ENCODE measurements at places on chromosomes 6 and 20. TPM values are rescaled to one million over a fixed set of nuclear protein-coding genes. Genes with fewer than 3 reads are reported as not detected.
A peak's percentile ranks its signal among the peaks of the same experiment; 100 is the strongest.

GRCh38 chr6:49606721-49607390 is 29.8 kb downstream of the RHAG start:
- no peaks in the 10 kb centered on the region for H3K36me3 ChIP-seq
- H3K4me1 ChIP-seq, result peaks cover 3% of the 10 kb centered on the region
- H3K4me3 ChIP-seq, result no peak overlapping the region
- DNase-seq, result peak; percentile 46
- no peaks in the 10 kb centered on the region for H3K27me3 ChIP-seq

DNA sequence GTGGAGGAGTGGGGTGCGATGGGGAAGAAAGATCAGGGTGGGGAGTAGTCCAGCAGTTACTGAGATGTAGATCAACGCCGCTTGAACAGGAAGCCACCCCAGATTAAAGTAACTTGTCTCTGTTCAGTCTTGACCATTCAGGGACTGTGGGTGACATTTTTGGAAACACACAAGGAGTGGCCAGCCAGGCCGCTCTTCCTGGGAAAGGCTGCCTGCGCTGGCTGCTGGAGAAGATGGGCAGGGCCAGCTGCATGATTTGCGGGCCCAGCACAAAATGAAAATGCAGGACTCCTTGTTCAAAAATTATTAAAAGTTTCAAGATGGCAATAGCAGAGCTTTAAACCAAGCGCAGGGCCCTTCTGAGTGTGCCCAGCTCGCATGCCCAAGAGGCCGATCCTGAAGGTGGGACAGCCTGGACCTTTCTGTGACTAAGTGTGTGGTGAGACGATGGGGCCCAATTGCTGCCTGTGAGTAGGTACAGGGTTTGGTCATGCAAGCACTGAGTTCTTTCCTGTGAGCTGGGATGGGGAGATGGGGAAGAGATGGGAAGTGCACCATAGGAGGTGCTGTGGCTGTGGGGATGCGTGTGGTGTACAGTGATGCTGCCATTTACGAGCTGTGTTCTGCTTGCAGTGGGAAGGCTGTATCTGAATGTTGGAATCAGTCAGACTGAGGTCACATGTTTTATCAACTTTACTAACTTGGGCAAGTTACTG is 51.3 kb downstream of the DAAM2 start:
- H3K4me3 ChIP-seq, result no peak overlapping the region
- H3K4me1 ChIP-seq, result no peaks in the 10 kb centered on the region
- no peaks in the 10 kb centered on the region for H3K36me3 ChIP-seq
- no peak overlapping the region for H3K27ac ChIP-seq
- DNase-seq, result no peak

DNA sequence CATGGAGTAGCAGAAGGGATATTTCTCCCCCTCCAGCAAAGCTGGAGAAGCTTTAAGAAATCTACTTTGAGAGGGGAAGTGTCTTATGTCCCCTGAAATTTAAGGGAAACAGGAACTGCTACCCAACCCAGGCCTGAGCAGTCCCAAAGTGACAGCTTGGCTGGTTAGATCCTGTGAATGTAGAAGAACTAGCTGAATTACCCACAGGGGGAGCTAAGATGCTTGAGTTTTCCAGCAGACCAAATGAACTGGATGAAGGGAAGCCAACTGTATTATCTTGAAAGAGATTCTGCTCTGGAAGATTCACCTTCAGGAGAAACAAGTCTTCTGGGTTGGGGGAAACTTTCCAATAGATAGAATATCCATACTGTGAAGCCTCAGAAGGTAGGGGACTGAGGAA is 303.3 kb upstream of the MMS22L start:
- peaks cover 17% of the 10 kb centered on the region for H3K27me3 ChIP-seq
- no peaks in the 10 kb centered on the region for H3K4me1 ChIP-seq
- H3K4me3 ChIP-seq, result no peak overlapping the region
- no peak overlapping the region for H3K27ac ChIP-seq

- peaks cover 5% of the 10 kb centered on the region for H3K36me3 ChIP-seq
- H3K4me1 ChIP-seq, result no peaks in the 10 kb centered on the region
- H3K4me3 ChIP-seq, result no peak overlapping the region
- H3K27ac ChIP-seq, result no peak overlapping the region
- DNase-seq, result no peak
Measured at GRCh38 chr6:99495466-99495865, 19.8 kb downstream of the USP45 start.

DNAH8 gene
- not detected for total RNA-seq

RNF39 gene
- total RNA-seq, result 0.26 TPM

- no peak overlapping the region for H3K27ac ChIP-seq
- no peak overlapping the region for H3K4me3 ChIP-seq
- H3K36me3 ChIP-seq, result no peaks in the 10 kb centered on the region
- peaks cover 3% of the 10 kb centered on the region for H3K27me3 ChIP-seq
- no peaks in the 10 kb centered on the region for H3K4me1 ChIP-seq
Measured at GRCh38 chr20:64106435-64106961, 867 bp downstream of the NPBWR2 start.

GRCh38 chr6:11732036-11732631 is 46.5 kb downstream of the ADTRP start:
- no peaks in the 10 kb centered on the region for H3K27me3 ChIP-seq
- no peaks in the 10 kb centered on the region for H3K4me1 ChIP-seq
- no peak for DNase-seq
- no peak overlapping the region for H3K27ac ChIP-seq

HEY2 gene
- 6.6 TPM for total RNA-seq

GRCh38 chr20:52150440-52151258 is 40.9 kb downstream of the ZFP64 start:
- H3K27me3 ChIP-seq, result no peaks in the 10 kb centered on the region
- peaks cover 6% of the 10 kb centered on the region for H3K36me3 ChIP-seq
- no peak for DNase-seq
- no peaks in the 10 kb centered on the region for H3K4me1 ChIP-seq
- no peak overlapping the region for H3K27ac ChIP-seq

GRCh38 chr6:28738396-28738765 is 185.4 kb downstream of the TRIM27 start:
- no peaks in the 10 kb centered on the region for H3K4me1 ChIP-seq
- peaks cover 14% of the 10 kb centered on the region for H3K27me3 ChIP-seq
- no peaks in the 10 kb centered on the region for H3K36me3 ChIP-seq
- H3K4me3 ChIP-seq, result peak overlapping the region; percentile 82

LINC00237 gene
- total RNA-seq, result 0.90 TPM

IMPG1 gene
- not detected for total RNA-seq

DNA sequence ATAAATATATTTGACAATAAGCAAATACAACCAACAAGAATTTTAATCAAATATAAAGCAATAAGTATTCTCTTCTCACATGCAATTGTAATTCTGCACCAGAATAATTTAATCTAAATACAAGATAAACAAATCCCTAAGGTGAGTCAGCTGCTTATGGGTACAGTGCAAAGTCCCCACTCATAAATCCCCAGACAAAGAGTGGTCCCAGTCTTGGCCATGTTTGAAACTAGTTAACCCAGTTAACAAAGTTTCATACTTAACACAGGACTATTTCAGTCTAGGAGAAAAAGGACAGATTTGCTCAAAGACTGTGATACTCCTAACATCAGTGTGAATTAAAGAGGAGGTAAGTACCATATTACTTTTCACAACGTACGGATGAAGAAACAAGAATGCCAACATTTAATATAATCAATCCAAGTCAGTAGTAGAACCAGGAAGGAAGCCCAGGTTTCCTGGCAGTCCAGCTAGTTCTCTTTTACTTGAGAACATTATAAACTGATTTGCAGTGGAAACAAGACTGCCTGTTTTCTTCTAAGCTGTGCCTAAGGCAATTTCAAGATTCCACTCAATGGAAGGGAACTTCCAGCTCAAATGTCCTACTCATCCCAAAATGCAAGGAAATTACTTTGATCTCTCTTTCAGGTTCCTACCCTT is 10.4 kb downstream of the SAMD3 start:
- DNase-seq, result no peak
- H3K27me3 ChIP-seq, result no peaks in the 10 kb centered on the region
- H3K4me1 ChIP-seq, result no peaks in the 10 kb centered on the region
- H3K36me3 ChIP-seq, result peaks cover 16% of the 10 kb centered on the region

GRCh38 chr6:166285233-166285632 is 23.0 kb downstream of the PRR18 start:
- no peaks in the 10 kb centered on the region for H3K27me3 ChIP-seq
- H3K36me3 ChIP-seq, result no peaks in the 10 kb centered on the region

All from H9 (cell line).